ENCODE measurements at places on chromosomes 6 and 20.

DNA sequence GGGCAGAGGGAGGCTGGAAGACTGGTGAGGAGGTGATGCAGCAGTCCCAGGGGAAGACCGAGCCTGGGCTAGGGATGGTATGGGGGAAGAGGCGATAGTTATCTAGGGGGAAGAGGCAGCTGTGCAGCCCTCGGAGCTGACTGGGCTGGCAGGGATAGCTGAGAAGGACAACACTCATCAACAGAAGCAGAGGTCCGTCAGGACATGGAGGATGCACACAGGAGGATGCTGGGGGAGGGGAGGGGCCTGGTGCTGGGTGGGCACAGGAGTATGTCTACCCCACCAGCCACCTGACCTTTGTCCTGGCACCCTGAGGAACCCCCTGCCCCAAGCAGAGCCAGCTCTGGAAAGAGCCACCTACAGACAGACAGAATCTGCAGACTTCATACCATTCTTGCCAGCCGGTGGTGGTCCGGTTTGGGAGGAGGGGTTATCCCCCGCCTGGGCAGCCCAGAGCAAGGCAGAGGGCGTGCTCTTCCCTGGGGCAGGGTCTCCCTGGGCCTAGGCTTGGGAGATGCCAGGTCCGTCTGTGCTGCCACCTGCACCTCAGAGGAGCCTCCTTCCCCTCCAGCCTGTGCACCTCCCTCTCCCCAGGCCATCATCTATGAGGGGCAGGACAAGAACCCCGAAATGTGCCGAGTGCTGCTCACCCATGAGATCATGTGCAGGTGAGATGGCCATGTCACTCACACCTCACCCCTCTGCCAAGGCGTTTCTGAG, 14.9 kb downstream of the EBF4 start:
- no peak for DNase-seq

GRCh38 chr6:139927742-139928305, 553.4 kb upstream of the CITED2 start:
- no peak for DNase-seq

DNA sequence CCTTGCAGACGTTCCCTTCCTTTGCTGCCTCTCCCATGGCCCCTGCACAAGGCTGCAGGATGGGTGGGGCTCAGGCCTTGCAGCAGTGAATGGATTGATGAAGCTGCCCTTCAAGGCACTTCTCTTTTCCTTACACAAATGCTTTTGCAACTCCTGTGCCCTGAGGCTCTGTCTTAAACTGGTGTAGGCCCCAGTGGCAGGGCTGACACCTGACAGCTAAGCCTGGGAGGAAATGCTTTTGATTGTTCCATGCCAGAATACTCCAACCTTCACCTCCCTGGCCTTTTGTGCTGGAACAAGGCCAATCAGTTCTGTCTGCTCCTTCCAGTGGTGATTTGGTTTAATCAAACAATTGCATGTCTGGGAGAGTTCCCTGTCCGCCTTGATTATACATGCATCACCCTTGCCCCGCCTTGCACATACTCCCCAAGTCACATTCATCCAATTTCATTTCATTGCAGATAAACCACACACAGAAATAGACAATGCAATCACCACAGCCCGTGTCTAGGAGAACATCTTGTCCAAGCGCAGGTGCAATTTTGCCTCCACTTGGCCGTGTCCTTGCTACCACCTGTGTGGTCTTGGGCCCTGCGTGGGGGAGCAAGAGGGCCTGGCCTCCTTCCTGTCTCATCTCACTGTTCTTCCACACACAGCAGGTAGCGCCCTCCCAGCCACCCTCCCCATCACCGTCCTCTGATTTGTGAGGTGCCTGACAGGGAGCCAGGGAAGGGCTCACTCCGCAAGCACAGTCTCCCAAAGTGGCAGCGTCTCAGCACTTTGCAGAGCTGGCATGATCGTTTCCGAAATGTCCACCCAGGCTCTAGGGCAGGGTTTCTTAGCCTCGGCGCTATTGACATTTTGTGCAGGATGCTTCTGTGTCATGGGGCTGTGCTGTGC, 120.4 kb downstream of the CDH26 start:
- no peak for DNase-seq

DNA sequence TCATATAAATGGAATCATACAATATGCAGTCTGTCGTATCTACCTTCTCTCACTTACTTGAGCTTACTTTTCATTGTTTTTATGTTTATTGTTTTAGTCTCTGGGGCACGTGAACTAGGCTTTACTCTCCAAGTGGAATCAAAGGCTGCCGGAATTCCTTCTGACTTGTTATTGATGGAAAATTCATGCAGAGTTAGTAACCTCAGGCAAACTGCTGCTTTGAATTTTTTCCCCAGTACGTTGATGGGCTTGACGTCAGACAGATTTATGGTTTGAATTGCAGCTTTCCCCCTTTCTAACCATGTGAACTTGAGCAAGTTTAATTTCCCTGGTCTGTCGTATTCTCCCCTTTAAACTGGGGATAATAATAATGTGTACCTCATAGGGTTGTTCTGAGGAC, 68.6 kb downstream of the ZDHHC14 start:
- DNase-seq = no peak

- no peak for DNase-seq
Observed at GRCh38 chr6:146542881-146543210, 787 bp upstream of the RAB32 start.

GRCh38 chr20:43781215-43781614, 54.4 kb upstream of the GTSF1L start:
- DNase-seq = no peak

DNA sequence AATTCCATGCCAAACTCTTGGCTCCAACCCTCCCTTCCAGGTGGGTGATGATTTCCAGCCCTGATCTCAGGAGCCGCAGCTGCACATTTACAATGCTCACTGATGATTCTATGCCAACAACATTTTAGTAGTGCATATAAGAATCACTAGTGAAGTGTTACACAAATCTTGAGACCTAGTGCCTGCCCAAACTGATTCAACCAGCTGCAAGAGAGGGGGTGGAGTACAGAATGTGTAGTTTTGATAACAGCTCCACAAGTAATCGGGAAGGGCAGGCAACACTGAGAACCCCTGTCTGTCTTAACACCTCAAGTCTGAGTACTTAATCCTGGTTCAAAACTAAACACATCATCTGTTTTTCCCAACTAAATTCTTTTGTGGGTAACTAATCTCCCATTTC, 91.7 kb downstream of the PRDM1 start:
- no peak for DNase-seq

DNA sequence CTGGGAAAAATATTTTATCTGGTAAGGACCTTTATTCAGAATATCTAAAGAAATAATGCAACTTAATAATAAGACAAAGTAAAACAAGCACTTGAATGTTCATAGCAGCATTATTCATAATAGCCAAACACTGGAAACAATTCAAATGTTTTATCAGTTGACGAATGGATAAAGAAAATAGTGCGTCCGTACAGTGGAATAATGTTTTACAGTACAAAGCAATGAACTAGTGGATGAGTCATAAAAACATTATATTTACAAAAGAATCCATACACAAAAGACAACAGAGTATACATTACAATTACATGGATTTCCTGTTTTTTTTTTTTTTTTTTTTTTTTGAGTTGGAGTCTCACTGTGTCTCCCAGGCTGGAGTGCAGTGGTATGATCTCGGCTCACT, 12.7 kb downstream of the SMAP1 start:
- no peak for DNase-seq

DNA sequence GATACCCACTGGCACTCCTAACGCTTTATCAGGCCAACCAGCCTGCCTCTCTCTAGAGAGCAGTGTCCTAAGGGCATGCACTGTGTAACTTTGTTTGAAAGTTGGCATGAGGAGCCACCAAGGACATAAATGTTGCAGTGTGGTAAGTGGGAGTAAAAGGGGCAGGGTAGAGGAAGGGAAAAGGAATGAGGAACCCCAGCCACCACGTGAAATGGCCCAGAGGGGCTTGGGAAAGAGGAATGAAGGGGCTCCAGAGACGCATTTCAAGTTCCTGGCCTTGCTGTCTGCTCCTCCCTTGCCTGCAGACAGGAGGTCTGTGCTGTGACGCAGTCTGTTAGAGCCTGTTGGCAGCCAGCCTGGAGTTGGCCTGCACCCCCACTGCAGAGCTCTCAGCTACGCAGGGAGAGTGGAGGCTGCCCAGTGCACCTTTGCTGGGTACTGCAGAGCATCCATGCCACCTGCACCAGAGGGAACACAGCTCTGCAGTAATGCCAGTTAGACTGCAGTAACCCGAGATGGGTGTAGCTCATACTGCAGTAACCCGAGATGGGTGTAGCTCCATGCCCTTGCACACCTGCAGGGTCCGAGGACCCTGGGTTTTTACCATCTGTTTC, 86.8 kb upstream of the SNAP25 start:
- peak; percentile 73 for DNase-seq

GRCh38 chr6:6843057-6843627, 254.6 kb downstream of the LY86 start:
- DNase-seq = no peak

GRCh38 chr6:79712144-79712543, 81.0 kb downstream of the SH3BGRL2 start:
- no peak for DNase-seq

- no peak for DNase-seq
Observed at GRCh38 chr6:106077170-106077569, 9.0 kb upstream of the PRDM1 start.

- DNase-seq = peak; percentile 78
Observed at GRCh38 chr6:71420095-71420692, 131.6 kb downstream of the OGFRL1 start.

- DNase-seq = no peak
Observed at GRCh38 chr20:41592516-41593216, 25.5 kb downstream of the CHD6 start.

DNA sequence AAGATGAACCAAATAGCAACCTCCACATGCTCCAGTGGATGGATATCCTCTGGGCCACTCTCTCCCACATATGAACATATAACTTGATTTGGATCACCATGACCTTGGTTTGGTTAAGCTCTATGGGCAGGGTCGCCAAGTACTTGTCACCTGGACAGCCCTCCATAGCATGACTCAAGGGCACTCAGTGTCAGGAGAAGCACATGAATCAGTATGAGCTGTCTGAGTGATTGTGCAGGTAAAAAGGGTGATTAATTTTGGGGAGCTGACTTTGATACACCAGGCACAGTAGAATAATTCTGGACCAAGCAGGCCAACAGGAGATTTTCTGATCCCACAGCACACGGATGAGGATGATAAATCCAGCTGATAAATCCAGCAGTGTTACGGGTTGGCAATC, 74.4 kb downstream of the OPRM1 start:
- no peak for DNase-seq

GRCh38 chr6:135006386-135006914, 48.2 kb downstream of the HBS1L start:
- DNase-seq = no peak

DNA sequence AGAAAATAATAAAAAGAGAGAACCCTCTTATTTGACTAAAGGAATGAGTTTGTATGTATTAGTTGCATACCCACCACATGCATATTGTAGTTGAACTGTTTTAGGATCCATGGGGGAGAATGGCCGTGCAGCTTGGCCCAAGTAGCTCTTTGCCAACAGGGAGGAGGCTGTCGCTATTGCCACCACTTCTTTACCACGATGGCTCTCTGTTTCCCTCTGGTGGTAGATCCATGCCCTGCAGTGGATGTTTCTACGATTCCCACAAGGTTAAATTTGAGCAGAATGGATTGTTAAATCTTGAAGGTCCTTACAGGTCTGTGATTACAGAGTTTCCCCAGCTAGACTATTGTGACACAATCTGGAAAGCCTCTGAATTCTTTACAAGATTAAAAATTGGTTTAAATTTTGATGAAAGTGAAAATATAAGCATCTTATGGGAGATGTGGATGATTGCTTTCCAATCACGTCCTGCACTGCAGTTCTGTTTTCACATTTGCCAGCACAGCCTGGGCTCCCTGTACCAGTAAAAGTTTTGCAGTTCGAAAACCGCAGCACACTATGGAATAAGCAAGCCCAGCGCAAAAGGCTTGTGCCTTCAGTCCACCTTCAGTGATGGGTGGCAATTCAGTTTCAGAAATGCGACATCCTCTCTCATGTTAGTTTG, 34.4 kb upstream of the FNDC1 start:
- no peak for DNase-seq

DNA sequence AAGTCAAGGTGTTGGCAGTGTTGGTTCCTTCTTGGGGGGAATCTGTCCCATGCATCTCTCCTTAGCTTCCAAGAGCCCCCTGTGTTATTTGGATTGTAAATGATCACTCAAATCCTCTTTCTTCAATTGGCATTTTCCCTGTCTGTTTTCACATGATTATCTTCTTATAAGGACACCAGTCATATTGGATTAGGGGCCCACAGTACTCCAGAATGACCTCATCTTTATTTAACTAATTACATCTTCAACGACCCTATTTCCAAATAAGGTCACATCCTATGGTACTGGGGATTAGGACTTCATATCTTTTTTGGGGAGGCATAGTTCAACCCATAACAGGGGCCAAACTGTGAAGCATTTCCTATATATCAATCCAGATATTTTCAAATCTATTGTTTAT, 57.3 kb downstream of the PTPRA start:
- DNase-seq = no peak

DNA sequence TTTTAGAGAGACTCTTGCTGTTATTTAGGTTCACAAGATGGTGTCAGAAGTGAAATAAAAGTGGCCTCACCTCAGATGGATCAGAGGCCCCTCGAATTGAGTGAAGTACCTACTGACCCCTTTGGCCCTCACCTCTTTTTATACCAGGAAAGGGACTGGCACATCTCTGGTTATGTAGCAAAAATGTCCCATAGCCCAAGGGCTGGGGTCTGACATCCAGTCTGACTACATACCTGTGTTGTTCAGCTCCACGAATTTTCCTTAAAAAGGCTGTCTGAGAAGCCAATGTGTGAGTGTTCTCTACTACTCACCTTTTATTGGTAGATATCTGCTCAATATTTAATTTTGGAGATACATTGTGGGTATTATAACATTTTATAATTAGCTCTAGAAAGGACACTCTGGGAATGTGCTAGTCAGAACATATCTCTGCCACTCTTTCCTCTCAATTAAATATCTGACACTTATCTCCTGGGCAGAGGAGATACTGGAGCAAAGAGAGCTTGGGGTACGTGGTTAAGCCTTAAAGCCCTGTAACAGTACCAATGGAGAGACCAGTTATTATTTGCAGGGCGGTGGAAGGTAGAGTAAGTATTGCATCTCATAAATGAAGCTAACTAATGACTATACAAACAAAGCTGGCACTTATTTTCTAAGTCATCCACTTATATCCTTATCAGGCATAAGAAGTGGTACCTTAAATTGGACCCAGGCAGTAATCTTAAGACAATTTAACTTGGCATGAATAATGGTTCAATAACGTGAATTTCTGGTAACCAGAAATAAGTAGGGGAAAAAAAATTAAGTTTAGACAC, 20.0 kb upstream of the IL22RA2 start:
- no peak for DNase-seq

GRCh38 chr6:53691252-53691651, 25.7 kb upstream of the KLHL31 start:
- no peak for DNase-seq

- DNase-seq = no peak
Observed at GRCh38 chr20:34557936-34558319, 590 bp upstream of the MAP1LC3A start.

Measured in Right ventricle myocardium inferior (tissue), 1 donor.